ENCODE measurements at places on chromosomes 1 and 21. TPM values are rescaled to one million over a fixed set of nuclear protein-coding genes. Genes with fewer than 3 reads are reported as not detected.

GRCh38 chr21:45011911-45012661, 62.3 kb upstream of the ADARB1 start:
- peak; percentile 58 for DNase-seq

DNA sequence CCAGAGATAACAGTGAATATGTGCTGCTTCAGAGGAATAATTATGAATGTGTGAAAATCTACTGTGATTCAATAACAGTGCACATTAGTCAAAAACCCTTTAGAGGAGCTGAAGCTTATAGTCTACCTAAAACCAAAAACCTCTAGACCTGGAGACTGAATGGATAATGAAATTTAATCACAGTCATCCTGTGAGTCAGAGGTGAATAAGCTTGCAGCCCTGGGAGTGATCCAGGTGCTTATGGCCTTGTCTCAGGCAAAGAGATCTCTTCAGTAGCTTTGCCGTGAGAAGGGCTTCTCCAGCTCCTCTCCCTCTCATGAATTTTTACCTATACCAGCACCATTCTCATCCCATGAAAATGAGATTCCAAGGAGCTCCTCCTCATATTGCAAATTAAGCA, 81.3 kb upstream of the RGS4 start:
- DNase-seq, result no peak

DNA sequence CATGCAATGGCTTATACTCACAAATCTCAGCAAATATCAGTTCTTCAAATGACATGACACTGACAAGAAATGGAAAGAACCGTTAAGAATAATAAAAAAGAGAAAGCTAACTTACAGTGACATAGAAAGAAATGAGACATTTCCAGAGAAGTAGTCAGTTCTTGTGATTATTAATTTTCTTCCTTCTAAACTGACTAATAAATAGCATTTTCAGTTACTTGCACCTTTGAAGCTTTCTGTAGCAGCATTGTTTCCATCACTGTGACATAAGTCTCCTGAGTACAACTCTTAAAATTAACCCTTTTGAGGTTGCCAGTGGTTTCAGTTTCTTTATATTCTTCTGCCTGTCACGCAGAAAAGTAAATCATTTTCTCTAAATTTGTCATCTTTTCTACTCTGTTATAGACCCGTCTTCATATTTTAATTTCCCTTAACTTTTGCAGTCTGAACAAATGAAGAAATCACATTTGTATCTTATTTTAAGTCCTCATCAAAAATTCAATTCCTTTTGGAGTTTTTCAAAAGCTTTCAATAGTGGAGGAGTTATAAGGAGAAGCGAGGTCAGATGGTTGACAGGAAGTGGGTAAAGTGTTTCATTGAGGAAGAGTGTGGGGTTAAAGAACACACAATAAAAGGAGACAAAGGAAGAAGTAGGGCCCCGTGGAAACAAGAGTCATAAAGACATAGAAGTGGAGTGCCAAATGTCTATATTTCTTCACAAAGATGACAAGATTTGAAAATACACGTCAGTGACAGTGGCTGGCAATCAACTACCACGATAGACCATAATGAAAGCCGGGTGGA, 57.9 kb upstream of the S1PR1 start:
- no peak for DNase-seq

GRCh38 chr1:178094739-178095645, 1.1 kb downstream of the RASAL2 start:
- DNase-seq, result peak; percentile 41

GRCh38 chr1:75353051-75353450, 218.9 kb downstream of the LHX8 start:
- DNase-seq, result no peak

GRCh38 chr1:118201524-118201923, 16.5 kb upstream of the SPAG17 start:
- no peak for DNase-seq

Gene AMY1B
- polyA plus RNA-seq, result not detected

DNA sequence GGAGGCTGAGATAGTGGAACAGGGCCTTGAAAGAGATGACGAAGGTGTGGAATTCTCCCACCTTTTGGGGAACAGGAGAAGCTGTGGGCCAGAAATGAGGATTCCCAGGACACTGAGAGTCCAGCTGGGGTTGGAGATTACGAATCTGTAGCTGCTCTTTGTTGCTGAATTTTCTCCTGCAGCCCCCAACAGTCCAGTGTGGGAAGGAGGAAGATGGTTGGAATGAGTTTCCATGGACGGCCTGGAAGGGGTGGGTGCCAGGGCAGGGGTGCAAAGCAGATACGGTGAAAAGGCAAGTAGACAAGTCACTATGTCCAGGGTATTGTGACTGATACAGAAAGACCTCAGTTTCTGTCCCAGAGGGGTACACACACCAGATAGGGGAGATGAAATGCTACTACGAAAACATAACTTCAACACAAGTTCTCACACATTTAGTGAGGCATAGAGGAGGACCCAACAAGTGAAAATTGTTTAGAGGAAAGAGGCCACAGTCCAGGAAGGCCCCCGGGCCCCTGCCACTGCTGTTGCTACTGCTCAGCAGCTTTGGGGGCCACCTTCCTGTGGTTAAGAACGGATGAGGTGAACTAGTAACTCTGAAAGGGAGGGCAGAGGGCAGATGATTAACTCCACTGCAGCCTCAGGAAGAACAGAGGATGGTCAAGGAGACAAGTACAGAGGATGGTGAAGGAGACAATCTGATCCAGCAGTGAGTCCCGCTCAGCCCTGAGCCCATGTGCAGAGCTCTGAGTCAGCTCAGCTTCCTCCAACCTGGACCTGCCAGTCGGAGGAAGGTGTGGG, 7.3 kb downstream of the CD244 start:
- DNase-seq, result no peak

DNA sequence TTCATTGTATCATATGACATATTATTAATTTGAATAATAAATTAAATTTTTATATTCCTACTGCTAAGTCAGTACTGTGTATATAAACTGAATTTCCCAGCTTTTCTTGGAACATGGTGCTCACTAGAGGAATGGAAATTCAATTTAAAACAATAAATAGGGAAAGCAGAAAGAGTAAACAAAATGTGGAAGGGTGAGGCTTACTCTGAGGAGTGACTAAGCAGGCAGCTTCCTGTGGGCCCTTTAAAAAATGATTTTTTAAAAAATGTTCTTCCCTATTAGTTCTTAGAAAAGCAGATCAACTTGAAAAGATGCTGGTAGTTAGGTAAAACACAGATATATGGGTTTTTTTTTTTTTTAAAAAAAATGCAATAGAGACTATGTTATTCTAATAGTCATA, 49.5 kb upstream of the S1PR1 start:
- DNase-seq, result no peak

Gene PIAS3
- 30.0 TPM for polyA plus RNA-seq

DNA sequence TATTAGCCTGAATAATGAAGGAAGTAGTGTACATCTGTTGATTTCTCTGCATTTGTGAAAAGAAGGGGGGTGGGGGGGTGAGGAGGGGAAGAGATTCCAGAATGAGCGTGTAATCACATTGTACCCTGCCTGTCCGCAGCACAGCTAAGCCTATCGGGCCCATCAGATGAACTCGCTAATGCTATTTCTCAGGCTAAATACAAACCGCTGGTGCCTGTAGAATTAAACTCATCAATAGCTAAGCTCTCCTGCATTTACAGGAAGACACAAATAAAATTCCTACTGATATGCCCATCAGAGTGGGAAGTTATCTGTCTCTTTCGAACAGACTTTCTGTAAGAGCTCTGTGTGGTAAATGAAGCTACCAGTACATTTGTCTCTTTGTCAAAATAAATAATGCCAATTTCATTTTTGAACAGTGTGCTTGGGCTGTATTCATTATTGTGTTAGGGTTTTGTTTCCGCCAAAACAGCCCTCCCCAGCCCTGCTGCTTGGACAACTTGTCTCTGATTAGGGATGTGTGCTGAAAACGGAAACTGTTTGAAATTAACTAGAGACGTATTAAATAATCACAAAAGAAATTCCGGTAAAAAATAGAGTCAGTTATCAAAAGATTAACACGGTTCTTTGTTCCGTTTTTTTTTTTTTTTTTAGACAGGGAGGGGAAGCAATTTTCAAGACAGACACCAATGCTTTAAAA, 305.4 kb downstream of the TTLL7 start:
- no peak for DNase-seq

- no peak for DNase-seq
Measured at GRCh38 chr1:65235867-65236805, 73.2 kb upstream of the DNAJC6 start.

DNA sequence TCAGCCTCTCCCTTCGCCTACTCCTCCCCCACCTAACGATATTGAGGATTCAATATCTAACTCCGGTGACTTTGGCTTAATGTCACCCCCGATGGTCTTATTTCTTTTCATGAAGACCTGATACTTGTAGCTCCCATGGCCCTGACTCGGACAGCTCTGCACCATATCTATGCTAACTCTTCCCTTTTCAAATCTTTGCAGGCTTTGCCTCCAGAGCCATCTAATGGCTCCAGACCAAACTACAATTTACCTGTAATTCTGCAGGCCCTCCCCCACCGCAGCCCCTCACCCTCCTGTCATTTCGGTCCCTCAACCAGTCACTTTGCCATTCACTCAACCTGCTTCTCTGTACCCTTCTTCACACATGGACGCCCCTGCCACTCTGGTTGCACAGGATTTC, 7.9 kb upstream of the GSTM5 start:
- no peak for DNase-seq

Gene PTPN22
- 0.06 TPM for polyA plus RNA-seq

Gene IRF6
- 0.94 TPM for polyA plus RNA-seq

DNA sequence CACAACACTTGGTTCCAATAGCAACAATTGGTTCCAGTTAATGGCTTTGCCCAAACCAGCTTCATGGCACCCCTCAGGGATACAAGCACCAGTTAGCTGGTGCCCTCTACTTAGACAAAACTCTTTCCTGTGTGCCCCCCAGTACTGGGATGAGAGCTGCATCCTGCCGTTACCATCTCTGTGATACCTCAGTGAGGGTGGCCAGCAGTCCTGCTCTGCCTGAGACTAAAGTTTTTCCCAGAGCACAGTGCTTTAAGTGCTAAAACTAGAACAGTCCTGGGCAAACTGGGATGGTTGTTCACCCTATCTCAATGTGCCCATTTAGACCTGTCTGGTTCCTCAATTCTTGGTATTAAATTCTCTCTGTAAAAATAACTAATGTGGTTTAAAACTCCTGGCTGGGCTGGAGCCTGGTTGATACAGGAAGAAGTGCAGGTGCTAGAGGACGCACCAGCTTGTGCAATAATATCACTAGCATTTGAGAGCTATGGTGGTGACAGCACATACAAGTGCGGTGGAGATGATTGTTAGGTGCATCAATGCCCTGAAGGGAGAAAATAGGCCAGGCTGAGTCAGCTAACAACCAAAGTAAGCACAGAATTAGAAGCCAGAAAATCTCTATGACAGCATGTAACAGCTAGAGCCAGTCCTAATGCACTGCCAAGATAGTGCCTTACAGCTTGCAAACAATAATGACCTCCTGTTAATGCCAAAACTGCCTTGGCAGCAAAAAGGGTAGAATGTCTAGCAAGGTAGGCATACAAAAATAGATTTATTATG, 179.8 kb upstream of the GALNT2 start:
- DNase-seq, result no peak

- no peak for DNase-seq
Measured at GRCh38 chr1:232718928-232719927, 86.0 kb upstream of the MAP10 start.

DNA sequence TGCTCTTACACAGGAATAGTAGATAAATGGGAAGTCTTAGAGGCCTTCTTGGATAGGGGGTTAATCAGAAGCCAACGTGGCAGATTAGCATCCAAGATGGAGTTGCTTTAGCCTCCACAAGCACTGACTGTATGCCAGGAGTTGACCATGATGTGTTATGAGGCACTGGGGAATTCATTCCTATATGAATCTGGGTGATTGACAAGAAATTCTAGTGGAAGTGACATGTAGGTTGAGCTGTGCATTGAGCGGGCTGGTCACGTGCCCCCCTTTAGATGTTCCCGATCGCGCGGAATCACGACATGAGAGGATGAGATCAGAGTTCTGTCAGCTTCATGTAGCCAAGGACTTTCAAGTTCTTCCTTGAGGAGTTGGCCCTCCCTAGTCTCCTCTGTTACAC, 31.7 kb downstream of the GALNT2 start:
- no peak for DNase-seq

DNA sequence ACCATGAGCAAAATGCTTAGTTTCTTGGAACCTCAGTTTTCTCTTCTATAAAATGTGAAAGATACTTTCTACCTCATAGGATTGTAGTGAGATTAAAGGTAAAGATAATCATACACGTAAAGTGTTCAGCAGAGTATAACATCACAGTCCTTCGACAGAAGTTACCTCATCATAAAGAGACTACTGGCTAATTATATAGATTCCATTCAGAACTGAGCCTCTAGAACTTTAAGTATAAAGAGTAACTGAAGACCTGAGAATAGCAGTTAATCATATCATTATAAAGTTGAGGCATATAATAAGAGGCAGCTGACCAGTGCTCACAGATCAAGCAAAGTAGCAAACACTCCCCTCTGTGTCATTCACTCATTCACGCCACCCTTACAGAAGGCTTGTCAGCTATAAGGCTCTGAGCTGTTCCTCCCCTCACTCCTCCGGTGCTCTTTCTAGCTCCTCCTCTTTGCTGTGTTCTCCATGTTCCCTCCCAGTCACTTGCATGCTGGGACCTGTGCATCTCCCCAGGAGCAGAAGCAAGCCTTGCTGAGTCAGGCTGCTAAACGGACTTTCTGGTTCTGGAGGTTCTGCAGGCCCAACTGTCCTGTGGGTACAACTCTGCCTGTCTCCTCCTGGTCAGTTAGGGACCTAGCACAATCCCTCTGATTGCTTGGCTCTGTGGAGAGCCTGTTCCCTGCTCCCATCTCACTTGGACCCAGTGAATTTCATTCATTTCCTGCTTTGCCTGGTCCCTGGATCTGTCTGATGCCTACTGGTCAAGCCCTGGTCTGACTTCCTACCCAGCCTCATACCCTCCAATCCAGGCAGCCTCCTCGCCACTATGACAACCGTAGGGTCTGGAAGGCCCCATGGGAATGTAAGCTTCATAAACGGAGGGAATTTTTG, 28.3 kb upstream of the LY9 start:
- DNase-seq, result no peak

Gene AMY1C
- not detected for polyA plus RNA-seq

GRCh38 chr1:224528900-224529299, 87.2 kb upstream of the CNIH3 start:
- no peak for DNase-seq

Gene RAVER2
- polyA plus RNA-seq, result 2.9 TPM

Gene CRP
- polyA plus RNA-seq, result not detected

Gene C1orf226
- 1.0 TPM for polyA plus RNA-seq

DNA sequence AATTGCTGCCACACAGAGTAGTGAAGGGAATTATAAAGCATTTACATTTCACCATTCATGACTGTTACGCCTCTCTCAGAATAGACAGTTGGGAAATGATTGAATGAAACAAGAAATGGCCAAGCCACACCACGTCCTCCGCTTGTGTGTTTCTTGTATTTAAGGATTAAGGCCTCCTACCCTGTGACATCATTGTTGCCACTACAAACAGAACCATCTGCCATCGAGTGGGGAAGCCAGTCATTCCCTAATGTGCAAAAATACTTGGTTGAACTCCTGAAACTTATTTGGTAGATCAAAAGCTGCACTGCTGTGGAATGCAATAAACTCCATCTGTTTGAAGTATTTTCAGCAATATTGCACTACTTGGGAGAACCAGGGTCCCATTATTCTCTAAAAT, 99.0 kb upstream of the C1orf105 start:
- peak; percentile 67 for DNase-seq

GRCh38 chr1:153386500-153386901, 4.4 kb downstream of the S100A8 start:
- no peak for DNase-seq

Gene TAS1R1
- 0.16 TPM for polyA plus RNA-seq
